ENCODE measurements at places on chromosomes 12 and 14.
A peak's percentile ranks its signal among the peaks of the same experiment; 100 is the strongest.

DNA sequence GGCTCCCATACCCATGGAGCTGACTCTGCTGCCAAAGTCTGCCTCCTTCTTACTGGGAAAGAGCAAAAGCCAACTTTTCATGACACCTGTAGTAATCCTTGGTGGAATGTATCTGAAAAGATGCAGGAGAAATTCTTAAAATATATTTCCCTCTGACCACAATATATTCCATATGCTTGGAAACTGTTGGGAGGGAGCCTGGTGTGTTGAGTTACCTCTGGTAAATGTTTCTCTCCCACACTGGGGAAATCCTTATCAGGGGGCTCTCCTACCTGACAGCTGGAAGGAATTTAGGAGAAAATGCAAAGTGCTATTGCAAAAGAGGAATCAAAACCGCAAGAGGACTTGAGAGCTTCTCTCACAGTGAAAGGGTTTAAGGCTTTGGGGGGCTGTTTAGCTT is 139.4 kb downstream of the TBX5 start:
- DNase-seq = no peak

- DNase-seq = no peak
These were observed 125.8 kb downstream of the C12orf42 start for GRCh38 chr12:103369929-103370328.

GRCh38 chr14:85428926-85429325 is 101.0 kb upstream of the FLRT2 start:
- DNase-seq = no peak

- no peak for DNase-seq
These were observed 173.0 kb downstream of the CALM1 start for GRCh38 chr14:90569606-90570387.

- no peak for DNase-seq
These were observed 8.5 kb downstream of the ZFYVE21 start for GRCh38 chr14:103724116-103724515.

GRCh38 chr14:58540749-58541632 is 96.8 kb upstream of the DACT1 start:
- DNase-seq = no peak

GRCh38 chr12:6072302-6072752 is 52.1 kb downstream of the VWF start:
- no peak for DNase-seq

- no peak for DNase-seq
These were observed 10.7 kb downstream of the CREBL2 start for GRCh38 chr12:12622418-12622817.

GRCh38 chr14:38291681-38292467 is 36.0 kb upstream of the CLEC14A start:
- DNase-seq = no peak

DNA sequence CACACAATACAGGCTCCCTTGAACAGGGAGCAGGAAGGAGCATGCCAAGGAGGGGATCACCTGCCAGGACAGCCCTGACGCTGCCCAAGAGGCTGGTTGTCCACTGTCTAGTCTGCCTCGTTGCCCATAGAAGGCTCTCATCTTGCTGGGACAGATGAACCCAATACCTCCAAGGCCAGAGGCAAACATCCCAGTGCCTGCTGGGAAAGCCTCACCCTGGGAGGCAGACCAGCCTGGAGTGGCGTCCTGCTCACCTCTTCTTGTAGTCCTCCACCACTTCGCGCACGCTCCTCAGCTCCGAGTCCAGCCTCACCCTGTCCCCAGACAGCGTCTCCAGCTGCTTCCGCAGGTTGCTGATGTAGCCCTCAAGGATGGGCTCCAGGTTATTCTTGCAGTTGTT is 2.4 kb downstream of the KRT73 start:
- no peak for DNase-seq

GRCh38 chr14:53310412-53310811 is 157.3 kb upstream of the DDHD1 start:
- DNase-seq = no peak

DNA sequence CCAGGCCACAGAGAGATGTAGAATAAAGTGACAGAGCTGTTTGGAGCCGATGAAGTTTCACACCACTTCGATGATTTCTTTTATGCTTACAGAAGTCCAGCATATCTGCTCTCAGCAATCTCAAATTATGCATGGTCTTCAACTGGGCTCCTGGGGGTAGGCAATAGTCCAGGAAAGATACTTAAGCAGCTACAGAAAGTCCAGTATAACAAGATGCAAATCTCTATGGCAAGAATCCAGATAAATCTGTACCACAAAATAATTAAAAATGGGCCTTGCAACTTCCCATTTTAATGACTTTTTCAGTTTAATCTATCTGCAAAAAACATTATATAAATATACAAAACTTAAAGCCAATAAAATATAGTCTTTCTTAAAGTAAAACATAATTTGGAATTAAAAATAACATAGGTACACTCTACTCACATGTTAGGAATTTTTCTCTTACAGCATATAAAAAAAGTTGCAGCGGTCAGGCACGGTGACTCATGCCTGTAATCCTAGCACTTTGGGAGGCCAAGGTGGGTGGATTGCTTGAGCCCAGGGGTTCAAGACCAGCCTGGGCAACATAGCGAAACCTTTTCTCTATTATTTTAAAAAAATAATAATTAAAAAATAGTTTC is 20.5 kb upstream of the RAD51AP1 start:
- no peak for DNase-seq

DNA sequence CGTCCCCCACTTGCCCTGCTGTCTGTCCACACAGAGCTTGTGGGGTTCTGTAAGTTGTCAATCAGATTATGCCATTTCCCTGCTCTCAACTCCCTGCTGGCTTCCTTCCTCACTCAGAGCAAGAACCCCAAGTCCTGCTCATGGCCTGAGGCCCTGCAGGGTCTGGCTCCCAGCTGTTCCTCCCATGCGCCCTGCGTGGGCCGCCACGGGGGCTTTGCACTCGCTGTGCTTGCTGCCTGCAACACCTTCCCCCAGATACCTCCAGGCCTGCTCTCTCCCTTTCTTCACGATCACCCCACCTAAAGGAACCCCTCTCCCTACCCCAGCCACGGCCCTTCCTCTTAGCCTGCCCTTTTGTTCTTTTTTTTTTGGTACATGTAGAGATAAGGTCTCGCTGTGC is 234.6 kb downstream of the AACS start:
- no peak for DNase-seq

GRCh38 chr12:51917041-51917590 is 9.8 kb downstream of the ACVRL1 start:
- no peak for DNase-seq

DNA sequence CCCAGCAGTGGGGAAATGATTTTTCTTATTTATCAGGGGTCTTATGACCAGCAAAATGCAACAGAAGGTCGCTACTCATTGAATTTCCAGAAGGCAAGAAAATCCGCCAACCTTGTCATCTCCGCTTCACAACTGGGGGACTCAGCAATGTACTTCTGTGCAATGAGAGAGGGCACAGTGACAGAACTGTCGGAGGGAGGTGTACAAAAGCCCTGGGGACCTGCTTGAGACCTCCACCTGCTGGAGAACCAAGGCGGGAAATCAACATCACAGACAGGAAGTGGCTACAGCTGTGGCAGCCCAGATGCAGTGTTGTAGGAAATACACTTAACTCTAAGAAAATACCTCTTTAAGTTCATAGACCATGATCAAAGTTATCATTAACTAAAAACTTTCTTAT is 250.9 kb upstream of the OR4E1 start:
- DNase-seq = no peak

DNA sequence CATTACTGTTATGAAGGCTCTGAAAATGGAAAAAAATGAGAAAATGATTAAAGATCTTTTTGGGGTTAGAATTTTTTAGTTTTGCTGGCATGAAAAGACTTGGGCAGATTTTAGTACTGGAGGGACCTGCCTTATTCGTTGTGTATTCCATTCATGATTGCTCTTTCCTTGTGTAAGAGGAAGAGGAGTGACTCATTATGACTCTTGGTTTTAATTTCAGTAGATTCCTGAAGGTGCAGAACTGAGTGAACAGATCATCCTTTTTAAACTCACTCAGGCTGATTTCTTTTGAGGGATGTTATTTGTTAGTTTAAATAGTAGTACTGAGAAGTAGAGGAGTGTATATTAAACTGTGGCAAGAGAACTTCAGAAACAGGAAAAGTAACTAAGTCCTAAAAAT is 41.6 kb downstream of the AKAP6 start:
- no peak for DNase-seq

- peak; percentile 52 for DNase-seq
These were observed 423.2 kb downstream of the ATP23 start for GRCh38 chr12:58364389-58365086.

- DNase-seq = no peak
These were observed 396.2 kb downstream of the CCDC91 start for GRCh38 chr12:28586481-28586880.

DNA sequence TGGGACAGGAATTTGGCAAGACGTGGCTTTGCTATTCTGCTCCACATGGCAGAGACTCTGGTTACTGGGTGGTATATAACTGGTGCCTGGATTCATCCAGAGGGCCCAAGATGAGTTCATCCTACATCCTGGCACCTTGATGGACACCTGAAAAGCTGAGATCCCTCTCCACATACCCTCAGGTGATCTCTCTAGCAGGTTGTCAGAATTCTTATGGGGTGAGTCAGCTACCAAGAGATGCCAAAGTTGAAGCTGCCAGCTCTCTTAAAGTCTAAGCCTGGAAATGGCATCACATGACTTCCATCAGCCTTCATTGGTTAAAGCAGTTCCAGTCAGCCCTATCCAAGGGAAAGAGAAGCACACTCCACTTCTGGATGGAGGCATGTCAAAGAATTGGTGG is 300.7 kb upstream of the SEL1L start:
- DNase-seq = no peak

- no peak for DNase-seq
These were observed 20.5 kb downstream of the RNF212B start for GRCh38 chr14:23258256-23258655.

DNA sequence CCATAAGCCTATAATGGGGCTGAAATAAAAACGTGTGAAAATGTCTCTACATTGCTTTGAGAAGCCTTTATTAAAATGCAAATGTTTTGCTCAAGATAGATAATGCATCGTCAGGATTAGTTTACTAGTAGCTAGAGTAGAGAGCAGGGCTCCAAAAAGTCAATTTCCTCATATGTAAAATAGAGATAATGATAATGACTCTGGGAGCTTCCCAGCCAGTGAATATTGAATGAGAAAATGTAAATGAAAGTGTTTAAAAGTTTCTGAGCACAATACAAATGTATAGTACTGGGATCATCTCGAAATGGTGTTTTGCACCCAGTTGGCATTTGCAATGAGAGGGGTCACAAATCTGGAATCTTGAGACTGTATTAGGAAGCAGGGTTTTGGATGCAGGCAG is 135.3 kb downstream of the OTOGL start:
- DNase-seq = no peak

- DNase-seq = no peak
These were observed 179.6 kb upstream of the MYL2 start for GRCh38 chr12:111100003-111100402.

DNA sequence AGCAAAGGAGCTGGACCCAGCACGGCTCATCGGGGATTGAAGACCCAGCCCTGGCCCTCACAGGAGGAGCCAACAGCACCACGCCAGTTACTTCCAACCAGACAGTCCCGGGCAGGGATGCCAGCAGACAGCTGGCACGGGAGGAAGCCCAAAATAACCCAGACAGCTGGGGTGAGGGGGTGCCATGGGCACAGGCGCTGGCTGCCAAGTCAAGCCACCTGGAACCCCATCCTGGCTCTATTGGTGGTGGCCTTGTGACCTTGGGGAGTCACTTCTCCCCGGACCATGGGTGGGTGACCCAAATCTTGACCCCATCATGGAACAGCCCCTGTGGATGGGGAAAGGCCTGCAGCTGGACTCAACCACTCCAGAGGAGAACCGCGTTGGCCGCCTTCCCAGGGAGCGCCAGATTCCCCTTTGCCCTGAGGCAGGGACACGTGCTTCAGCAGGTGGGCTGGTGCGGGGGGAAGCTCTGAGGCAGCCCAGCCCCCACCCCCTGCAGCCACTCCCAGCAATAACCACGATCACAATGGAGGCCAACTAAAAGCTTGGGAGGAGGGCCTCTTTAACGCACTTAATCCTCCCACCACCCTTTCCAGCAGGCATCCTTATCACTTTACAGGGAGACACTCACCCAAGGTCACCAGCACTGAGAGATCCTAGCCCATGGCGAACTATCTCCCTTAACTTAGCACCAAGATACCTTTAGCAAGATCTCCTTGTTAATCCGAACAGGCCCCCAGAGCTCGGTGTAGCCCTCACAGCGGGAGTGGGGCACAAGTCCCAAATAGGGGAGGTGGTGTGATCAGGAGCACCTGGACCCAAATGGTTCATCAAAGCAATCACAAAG is 4.7 kb upstream of the RHOF start:
- DNase-seq = no peak

DNA sequence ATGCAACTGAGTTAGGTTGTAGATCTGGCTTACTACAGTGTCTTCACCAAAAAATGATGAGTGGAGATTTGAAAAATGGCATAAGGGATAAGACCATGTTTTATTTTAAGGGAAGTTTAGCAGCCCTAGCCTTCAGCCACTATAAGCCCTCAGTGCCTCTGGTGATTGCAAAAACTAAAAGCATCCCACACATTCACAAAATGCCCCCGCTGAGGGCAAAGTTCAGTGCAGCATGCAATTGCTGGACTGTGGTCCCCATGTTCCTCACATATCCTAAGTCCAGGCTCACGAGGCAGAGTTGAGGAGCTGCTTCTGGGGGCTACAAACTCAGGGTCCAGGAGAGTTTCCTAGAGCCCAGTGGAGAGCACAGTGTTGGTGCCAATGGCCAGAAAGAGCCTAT is 29.6 kb upstream of the NCOR2 start:
- no peak for DNase-seq

GRCh38 chr14:49581209-49582112 is 4.7 kb downstream of the RPS29 start:
- DNase-seq = no peak

DNA sequence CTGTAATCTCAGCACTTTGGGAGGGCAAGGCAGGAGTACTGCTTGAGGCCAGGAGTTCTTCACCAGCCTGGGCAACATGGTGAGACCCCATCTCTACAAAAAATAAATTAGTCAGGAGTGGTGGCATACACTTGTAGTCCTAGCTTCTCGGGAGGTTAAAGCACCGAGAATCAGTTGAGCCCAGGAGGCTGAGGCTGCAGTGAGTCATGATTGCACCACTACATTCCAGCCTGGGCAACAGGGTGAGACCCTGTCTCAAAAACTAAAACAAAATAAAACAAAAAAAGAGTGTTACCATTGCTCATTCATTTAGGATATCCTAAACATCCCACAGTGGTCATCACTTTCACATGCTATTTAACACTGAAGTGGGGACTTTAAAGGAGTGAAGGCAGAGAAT is 7.8 kb downstream of the NEK9 start:
- DNase-seq = no peak

- no peak for DNase-seq
These were observed 183.8 kb downstream of the ACSS3 start for GRCh38 chr12:81261508-81262207.

GRCh38 chr12:96035283-96036236 is at the start of gene LTA4H:
TSS of gene LTA4H (minus strand) at chr12:96035587. CDS start at chr12:96035519, 68 bp downstream.
- peak; percentile 94 for DNase-seq
